ENCODE measurements at places on chromosomes 1 and 21.

DNA sequence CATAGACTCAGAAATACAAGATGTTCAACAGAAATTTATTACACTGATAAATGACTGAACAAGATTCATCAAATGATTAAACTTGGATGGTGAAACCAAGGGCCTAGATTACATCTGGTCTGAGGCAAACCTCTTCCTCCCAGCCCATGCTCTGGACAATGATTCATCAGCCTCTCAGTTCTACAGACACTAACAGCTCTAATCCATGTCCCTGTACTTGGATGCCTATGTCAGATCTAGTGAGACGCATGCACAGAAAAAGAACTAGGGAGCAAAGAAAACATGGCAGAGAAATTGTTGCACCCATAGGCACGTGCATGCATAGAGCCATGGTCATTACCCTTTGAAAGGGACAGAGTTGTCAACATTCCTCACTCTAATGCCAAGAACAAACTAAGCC, 250.1 kb downstream of the KCNH1 start:
- DNase-seq: no peak

GRCh38 chr1:235776396-235776795, 90.3 kb downstream of the LYST start:
- DNase-seq: no peak

- DNase-seq: peak; percentile 49
Measured at GRCh38 chr21:42218836-42219605, at the start of gene ABCG1. TSS of gene ABCG1 (plus strand) at chr21:42219140. CDS start at chr21:42219263, 123 bp downstream.

DNA sequence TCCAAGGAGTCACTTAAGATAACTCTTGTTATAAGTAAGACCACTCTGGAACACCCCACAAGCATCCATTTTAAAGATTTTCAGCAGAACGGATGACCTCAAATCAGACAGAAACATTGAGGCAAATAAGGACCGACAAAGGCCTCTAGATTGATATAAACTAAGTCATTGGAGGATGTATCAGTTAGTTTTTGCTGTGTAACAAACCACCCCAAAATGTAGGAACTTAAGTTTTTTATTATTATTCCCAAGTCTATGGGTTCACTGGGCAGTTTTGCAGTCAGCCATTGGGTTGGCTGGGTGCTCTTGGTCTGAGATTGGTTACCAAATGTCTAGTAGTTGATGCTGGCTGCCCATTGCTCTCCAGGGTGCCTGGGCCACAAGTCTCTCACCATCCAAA, 311.8 kb downstream of the SIPA1L2 start:
- no peak for DNase-seq

GRCh38 chr21:35350965-35351364, 301.9 kb upstream of the RUNX1 start:
- no peak for DNase-seq

DNA sequence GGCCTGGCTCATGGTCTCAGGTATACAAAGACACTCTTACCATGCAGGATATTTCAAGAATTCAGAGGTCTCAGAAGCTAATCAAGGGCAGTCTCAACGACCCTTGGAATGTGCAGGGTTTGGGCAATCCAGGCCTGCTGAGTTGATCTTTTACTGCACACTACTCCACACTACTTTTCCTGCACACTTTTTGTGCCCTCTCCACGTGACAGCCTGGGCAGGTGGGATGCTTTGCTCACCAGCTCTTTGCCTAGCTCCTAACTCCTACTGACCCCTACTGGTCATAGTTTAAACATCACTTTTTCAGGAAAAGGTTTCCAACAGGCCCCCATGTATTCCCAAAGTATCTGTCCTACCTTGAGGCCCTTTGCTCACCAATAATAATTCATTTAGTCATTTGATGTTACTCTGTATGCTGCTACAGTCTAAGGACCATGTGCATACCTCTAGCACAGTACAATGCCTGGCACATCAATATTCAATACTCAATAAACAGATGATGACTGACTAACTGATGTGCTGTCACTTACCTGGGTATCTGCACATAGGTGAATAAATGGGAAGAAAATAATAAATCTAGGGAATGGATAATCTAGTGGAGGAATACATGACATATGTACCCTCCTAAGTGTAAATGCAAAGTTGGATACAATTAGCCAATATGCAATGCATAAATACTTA, 9.6 kb downstream of the DUSP23 start:
- DNase-seq: no peak

DNA sequence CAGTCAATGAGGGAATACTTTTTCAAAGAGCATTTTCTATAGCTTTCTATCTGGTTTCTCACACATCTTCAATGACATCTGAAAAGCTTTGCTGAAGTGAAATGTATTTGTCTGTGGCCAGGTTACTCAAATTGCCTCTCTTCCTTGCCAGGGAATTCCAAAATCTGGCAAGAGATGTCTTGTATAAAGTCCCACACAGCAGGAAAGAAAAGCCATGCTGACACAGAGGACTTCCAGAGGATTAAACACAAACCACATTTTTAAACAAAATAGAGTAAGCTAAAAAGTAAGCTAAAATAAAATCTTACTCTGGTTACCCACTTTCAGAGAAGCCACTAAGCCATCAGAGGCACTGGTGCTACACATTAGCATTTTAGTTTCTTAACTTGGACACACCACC, 93.1 kb upstream of the BCAR3 start:
- DNase-seq: no peak

DNA sequence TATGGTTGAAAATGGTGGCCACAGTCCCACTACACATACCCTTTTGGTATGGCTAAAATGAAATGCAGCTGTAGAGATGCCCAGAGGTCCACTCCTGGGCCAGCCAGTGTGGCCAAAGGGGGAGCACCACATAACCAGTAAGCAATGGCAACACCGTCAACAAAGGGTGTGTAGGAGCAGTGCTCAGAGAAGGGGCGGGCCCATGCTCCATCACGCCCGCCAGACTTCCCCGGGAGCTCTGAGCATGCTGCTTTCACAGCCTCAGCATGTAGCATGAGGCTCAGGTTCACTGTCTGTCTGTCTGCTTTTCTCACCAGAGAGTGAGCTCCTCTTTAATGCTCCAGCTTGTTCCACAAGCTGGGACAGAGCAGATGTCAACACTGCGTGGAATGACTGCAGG, 537.6 kb downstream of the MATN1 start:
- DNase-seq: no peak

DNA sequence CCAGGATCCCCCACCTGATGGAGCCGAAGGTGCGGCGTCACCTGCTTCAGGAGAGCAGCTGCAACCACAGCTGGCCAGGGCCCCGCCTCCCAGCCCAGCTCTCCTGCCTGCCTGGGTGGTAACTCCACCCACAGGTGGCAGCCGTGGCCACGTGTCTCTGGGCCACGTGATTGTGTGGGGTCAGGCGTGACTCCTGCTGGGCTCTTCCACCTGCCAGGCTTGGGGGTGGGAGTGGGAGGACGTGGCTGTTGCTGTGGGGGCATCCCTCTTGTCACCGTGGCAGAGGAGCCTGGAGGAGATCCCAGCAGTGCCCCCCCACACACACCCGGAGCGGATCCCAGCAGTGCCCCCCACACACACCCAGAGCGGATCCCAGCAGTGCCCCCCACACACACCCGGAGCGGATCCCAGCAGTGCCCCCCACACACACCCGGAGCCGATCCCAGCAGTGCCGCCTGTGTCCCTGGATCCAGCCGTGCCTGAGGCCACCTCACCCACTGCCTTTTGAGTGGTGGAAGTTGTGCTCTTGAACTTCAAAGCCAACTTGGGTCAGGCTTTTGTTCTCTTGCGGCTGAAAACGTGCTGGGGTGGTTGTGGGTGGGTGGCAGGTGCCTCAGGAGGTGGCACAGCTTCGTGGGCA, 32.2 kb downstream of the POFUT2 start:
- DNase-seq: no peak

- no peak for DNase-seq
Measured at GRCh38 chr1:198865319-198865718, 226.5 kb downstream of the PTPRC start.

Measured in stimulated activated CD4-positive, alpha-beta T cell treated with anti-CD3 and anti-CD28 coated beads, Interleukin-4, amount 100 ng/mL, for 4 hours (primary cell).